ENCODE measurements at places on chromosomes 7 and 10.

DNA sequence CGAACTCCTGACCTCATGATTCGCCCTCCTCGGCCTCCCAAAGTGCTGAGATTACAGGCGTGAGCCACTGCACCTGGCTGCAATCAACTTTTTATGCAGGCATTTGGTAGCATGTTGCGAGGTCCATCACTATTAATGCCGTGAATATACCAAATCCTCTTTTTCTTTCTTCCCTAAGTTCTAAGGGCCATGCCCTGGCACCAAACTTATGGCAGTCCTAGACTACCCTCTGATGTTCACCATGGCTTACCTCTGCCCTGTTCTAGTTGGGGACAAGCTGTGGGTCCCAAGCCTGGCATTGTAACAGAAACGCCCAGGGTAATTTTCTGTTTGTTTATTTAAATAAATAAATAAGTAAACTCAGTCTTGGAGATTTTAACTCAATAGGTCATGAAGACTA is 13.3 kb downstream of the PRSS2 start:
- no peak for DNase-seq

DNA sequence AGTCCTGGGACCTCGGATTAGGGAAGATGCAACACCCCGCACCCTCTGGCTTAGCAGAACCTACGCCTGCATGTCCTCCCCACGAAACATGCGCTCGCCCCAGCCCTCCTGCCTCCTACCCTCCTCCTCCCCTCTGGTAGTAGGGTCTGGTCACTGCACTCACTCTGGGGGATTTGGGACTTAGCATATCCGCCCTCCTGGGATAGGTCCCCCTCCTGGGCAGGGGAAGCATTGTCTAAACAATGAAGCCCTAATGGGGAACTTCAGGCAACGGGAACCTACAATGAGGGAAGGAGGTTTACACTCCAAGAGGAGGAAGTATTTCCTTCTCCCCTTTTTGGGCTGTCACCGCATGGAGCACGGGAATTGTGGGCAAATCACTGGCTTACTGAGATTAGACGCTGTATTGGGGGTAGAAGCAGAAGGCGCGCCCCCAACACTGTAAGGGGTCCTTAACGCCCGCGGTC is 892 bp downstream of the CRHR2 start:
- no peak for DNase-seq

GRCh38 chr7:151298765-151299164 is 42.8 kb upstream of the NUB1 start:
- no peak for DNase-seq

DNA sequence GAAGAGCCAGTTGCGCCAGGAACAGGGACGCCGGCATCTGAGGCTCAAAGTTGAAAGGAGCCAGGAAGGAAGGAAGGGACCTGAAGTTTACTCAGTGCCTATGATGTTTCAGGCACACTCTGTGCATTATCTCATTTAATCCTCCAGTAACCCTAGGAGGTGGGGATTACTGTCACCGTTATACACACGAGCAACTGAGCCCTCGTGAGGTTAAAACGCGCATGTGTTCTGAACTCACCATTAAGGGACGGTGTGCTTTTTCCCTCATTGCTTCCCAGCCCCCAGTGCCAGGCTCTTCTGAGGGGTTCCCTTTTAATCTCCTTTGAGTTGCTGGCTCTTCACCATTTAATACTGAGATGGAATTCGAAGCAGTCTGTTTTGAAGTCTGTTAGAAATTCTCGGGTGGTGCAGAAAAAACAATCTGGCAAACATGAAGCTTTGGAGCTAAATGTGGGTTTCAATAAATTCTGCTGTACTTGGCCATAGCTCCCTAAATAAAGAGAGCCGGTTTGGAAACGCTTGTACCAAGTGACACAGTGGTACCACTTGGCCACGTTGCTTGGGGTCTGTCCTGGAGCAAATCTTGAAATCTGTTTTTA is 102.2 kb downstream of the TAX1BP1 start:
- DNase-seq, result no peak

GRCh38 chr10:29316308-29317026 is 27.6 kb downstream of the LYZL1 start:
- DNase-seq, result no peak

DNA sequence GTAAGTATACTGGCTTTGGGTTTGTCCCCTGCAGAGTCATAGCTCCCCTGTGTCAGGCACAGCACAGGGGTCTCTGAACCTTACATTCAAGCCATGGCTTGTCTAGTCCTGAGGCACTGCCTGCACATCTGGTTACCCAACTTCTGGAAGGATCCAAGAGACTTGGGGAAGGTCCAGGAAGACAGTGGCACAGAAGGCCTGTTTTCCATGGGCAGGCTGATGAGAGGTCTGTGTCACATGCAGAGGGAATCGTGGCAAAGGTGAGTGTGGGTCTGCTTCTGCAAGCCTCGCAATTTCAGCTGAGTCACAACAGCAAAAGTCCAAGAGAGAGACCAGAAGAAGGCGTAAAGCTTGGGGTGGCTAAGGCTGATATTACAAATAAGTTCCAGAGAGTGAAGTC is 28.4 kb upstream of the BMPR1A start:
- DNase-seq, result no peak

DNA sequence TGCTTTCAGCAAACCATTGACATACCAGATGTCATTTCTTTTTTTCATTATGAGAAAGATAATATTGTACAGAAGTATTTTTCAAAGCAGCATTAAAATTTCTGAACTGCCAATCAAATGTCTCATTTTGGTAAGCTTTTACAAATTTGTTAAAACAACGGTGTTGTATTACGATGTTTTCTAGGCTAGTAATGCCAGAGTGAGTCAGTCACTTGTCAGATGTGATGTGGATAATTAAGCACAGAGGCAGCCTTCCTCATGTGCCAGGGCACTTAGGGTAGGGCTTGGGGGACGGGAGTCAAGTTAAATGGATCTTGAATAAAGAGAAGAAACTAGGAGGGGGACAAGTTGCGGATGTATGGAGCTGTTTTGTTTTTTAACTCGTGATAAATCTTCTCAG is 10.1 kb downstream of the PSTK start:
- no peak for DNase-seq
